ENCODE measurements at places on chromosomes 4 and X.

GRCh38 chr4:21722157-21722839, 226.3 kb downstream of the KCNIP4 start:
- DNase-seq, result no peak

GRCh38 chr4:15656038-15656470, 897 bp upstream of the FBXL5 start:
- no peak for DNase-seq

DNA sequence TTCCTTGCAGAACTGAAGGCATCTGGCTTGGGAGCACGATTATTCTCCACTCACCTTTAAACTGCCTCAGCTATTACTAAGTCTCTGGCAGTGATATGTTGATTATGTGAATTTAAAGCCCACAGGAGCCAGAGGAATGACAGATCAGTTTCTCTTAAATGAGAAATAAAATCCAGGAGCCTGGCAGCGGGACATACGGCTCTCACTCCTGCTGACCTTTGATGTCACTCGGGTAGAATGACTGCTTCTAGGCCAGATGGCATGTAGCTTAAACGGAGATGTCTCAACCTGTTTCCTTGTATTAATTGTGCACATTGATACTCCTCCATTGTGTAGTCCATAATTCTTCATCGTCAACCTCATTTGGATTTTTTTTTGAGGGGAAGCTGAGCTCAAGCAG, 4.0 kb upstream of the CBLL2 start:
- no peak for DNase-seq

GRCh38 chr4:54090804-54091623, 8.9 kb upstream of the GSX2 start:
- DNase-seq, result no peak

GRCh38 chr4:8542776-8543525, 37.2 kb upstream of the GPR78 start:
- no peak for DNase-seq

GRCh38 chrX:19127649-19128168, 5.4 kb upstream of the ADGRG2 start:
- no peak for DNase-seq

GRCh38 chr4:17567271-17567670, 9.7 kb upstream of the LAP3 start:
- no peak for DNase-seq

GRCh38 chr4:172740434-172740833, 428.2 kb upstream of the GALNT7 start:
- DNase-seq, result no peak

- no peak for DNase-seq
These were observed 8.3 kb downstream of the NDP start for GRCh38 chrX:43964936-43965335.

- DNase-seq, result no peak
These were observed 35.7 kb downstream of the ING2 start for GRCh38 chr4:183540410-183541009.

DNA sequence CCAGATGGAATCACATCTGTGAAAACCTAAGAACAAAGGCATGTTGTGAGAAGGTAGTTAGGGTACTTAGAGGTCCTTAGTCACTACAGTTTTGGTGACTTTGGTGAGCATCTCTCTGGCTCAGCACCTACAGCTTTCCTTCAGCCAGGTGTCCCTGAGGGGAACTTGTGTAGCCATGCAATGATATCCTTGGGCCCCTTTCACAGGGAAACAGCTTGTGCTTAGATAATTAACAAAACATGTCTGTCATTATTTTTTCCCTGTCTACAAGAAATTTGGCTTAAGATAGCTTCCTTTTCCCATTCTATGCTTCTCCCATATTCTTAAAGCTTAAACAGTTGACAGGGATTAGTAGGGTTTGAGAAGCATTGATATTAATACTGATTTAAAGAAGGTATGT, 63.8 kb downstream of the SLC4A4 start:
- no peak for DNase-seq

DNA sequence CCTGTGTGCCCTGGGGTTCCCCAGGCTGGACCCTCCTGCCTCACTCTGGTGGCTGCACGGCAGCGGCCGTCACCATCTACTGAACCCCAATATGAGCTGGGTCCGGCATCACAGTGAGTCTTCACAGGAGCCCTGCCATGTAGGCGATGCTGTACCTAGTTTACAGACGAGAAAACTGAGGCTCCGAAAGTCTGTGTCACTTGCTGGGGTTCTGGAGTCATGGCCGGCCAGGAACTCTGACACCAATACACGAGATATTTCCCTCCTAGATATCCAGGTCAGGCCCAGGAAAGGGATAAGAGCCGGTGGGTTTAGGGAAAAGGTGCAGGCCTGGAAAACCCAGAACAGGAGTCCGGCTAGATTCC, 74.4 kb downstream of the HTRA3 start:
- no peak for DNase-seq

DNA sequence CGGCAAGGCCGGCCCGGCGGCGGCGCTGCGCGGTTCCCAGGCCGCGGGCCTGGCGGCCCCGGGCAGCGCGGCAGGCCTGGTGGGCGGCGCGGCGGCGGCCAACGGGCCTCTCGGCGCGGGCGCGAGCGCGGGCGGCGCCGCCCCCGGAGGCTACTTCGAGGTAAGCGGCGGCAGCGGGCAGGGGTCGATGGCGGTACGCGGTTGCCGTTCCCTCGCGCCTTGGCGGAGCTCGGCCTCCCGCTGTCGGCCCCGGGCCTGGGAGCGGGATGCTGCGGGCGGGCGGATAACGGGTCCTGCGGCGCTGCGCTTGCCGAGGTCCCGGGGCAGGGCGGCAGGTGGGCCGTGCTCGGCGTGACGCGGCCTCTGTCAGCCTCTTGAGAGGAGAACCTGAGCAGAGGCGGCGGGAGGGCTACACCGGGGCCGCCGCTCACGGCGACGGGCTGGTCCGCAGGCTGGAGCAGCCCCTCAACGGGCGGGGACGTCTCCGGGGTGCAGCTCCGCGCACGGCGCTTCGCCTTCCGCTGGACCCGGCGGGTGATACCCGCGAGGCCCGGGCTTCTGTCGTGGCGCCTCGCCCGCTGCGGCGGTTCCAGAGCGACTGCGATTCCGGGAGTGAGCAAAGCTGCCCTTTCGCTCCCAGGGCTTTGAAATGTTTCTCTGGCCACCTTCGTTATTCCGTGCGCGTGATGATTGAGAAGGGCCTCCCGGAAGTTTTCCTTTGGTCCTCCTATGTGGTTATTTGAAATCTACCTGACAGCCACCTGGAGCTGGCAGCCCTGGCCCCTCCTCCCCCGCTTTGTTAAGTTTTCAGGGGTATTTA, 774 bp downstream of the FAM193A start:
- no peak for DNase-seq

- no peak for DNase-seq
These were observed 95.7 kb upstream of the OTUD4 start for GRCh38 chr4:145276050-145276449.

- no peak for DNase-seq
These were observed 303.7 kb upstream of the MAGEB2 start for GRCh38 chrX:29911673-29912072.

- no peak for DNase-seq
These were observed 164.2 kb upstream of the SPRY1 start for GRCh38 chr4:123232439-123232838.

GRCh38 chrX:68827848-68828624, 785 bp upstream of the EFNB1 start:
- DNase-seq, result no peak

DNA sequence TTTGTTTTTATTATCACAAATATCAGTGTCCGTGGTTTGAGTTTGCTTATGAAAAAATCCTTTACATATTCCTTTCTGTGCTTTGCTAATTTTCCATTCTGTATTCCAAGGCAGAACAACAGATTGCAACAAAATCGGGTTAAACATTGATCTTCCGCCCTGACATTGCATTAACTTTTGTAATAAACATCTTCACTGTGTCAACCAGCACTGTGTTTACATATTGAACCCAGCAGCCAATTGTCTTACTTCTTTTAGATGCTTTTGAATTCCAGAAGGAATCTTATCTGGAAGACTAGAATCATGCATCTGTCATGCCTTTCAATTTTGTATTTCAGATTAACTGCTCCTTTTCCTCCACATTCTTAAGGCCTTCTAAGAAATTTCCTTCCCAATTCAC, 147.8 kb upstream of the CXXC4 start:
- DNase-seq, result no peak

- DNase-seq, result no peak
These were observed 24.4 kb downstream of the TNIP3 start for GRCh38 chr4:121139533-121140222.

- no peak for DNase-seq
These were observed 20.2 kb downstream of the PYURF start for GRCh38 chr4:88503344-88503743.

DNA sequence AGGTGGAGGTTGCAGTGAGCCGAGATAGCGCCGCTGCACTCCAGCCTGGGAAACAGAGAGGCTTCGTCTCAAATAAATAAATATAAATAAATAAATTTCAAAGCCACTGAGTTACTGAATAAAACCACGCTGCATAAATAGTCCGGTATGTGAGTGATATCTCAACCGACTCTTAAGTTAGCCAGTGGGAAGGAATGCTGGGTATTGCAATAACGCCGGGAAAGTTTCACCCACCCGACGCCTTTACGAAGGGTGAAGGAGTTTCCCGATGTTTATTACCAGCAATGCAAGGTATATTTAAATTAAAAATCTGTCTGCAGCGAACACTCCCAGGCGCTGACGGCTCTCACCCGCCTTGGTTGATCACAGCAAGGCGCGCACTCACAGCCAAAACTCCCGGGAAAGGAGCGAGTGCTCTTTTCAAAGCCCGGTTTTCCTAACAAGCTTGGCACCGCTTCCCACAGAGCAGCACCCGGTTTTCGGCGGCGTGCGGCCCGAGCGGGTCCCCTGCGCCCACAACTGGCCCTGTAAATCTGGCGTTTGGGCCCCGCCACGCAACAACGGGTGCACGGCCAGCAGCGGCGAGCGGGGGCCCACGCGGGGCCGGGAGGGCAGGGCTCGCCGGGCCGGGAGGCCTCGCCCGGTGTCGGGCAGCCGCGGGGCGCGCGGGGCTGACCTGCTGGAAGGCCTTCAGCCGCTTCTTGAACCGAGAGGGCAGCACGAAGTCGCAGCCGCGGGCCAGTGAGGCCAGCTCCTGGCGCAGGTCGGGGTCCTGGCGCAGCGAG, 13.7 kb downstream of the PPP2R3B start:
- no peak for DNase-seq

- DNase-seq, result no peak
These were observed 354.2 kb upstream of the HS3ST1 start for GRCh38 chr4:11782859-11783258.

GRCh38 chr4:116881077-116881476, 204.3 kb downstream of the TRAM1L1 start:
- DNase-seq, result no peak

- no peak for DNase-seq
These were observed 43.6 kb downstream of the ZNF827 start for GRCh38 chr4:145895056-145895455.

GRCh38 chr4:114527170-114527569, 71.4 kb upstream of the UGT8 start:
- DNase-seq, result no peak

- no peak for DNase-seq
These were observed 1905.4 kb downstream of the C4orf33 start for GRCh38 chr4:131001371-131001770.

DNA sequence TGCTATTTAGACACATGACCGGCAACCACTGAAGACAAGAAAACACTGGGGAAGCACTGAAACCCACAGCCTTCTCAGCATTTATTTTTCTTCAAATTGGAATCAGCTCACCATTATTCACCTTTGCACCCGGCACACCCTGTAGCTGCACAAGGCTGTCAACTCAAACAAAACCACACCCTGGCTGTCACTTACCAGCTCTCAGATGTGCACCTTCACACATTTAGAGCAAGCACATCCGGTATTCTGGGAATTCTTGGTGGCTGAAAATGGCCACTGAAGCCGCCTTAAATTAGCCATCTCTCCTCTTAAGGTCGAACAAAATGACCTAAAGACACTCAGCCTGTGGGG, 5.9 kb downstream of the ZFYVE28 start:
- peak; percentile 49 for DNase-seq

GRCh38 chrX:15956681-15957080, 102.1 kb upstream of the AP1S2 start:
- no peak for DNase-seq

GRCh38 chr4:82284858-82285805, 88.7 kb downstream of the HNRNPD start:
- DNase-seq, result peak; percentile 87

GRCh38 chr4:121806411-121806810, 5.3 kb downstream of the EXOSC9 start:
- DNase-seq, result no peak

DNA sequence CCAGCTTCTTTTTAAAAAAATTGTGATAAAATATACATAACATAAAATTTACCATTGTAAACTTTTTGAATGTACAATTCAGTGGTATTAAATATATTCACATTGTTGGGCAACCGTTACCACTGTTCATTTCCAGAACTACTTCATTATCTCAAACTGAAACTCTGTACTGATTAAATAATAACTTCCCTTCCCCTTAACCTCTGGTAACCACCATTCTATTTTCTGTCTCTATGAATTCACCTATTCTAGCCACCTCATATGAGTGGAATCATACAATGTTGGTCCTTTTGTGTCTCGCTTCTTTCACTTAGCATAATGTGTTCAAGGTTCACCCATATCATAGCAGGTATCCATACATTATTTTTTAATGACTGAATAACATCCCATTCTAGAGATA, 8.3 kb downstream of the GPR50 start:
- no peak for DNase-seq

- no peak for DNase-seq
These were observed 17.8 kb upstream of the IDS start for GRCh38 chrX:149522916-149523315.

Data from GM12891 (cell line).